ENCODE measurements at places on chromosomes 1 and 21. TPM values are rescaled to one million over a fixed set of nuclear protein-coding genes. Genes with fewer than 3 reads are reported as not detected.

The LCE3E gene
- polyA plus RNA-seq = not detected

The SLC44A3 gene
- polyA plus RNA-seq = 41.7 TPM

The CFAP298 gene
- polyA plus RNA-seq = 53.7 TPM

The CFAP74 gene
- 2.8 TPM for polyA plus RNA-seq

The SASS6 gene
- 13.4 TPM for polyA plus RNA-seq

The SAMSN1 gene
- 1.9 TPM for polyA plus RNA-seq

The LCE6A gene
- not detected for polyA plus RNA-seq

The AGT gene
- 0.58 TPM for polyA plus RNA-seq

The NPPA gene
- polyA plus RNA-seq = 1.5 TPM

The EPHB2 gene
- polyA plus RNA-seq = 15.1 TPM

DNA sequence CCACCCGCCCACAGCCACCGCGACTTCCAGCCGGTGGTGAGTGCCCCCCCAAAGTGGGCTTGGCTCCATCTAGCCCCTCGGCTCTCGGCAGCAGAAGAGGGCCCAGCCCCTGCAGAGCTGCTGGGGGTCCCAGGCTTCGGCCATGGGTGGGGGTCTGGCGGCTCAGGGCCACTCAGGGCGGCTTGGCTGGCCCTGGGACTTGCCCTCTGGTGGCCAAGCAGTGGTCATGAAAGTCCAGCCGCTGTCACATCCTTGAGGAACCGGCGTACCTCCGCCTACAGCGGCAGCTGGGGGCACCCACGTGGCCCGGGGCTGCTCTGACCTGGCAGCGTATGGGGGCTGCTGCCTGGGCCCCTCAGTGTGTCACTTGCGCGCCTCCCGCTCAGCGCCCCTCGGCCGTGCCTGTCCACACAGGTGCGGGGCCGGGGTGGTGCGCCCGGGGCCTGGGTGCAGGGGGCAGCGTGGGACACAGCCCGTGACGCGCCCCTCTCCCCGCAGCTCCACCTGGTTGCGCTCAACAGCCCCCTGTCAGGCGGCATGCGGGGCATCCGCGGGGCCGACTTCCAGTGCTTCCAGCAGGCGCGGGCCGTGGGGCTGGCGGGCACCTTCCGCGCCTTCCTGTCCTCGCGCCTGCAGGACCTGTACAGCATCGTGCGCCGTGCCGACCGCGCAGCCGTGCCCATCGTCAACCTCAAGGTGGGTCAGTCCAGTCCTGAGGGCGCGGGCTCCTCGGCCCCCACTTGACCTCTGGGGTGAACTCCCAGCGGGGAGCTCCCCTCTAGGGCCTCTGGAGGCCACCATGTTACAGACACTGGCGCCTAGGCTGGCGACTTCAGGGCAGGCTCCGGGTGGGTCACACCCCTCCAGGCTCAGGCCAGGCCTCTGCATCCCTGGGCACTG lies 32.4 kb downstream of the SLC19A1 start:
- no peak for DNase-seq

DNA sequence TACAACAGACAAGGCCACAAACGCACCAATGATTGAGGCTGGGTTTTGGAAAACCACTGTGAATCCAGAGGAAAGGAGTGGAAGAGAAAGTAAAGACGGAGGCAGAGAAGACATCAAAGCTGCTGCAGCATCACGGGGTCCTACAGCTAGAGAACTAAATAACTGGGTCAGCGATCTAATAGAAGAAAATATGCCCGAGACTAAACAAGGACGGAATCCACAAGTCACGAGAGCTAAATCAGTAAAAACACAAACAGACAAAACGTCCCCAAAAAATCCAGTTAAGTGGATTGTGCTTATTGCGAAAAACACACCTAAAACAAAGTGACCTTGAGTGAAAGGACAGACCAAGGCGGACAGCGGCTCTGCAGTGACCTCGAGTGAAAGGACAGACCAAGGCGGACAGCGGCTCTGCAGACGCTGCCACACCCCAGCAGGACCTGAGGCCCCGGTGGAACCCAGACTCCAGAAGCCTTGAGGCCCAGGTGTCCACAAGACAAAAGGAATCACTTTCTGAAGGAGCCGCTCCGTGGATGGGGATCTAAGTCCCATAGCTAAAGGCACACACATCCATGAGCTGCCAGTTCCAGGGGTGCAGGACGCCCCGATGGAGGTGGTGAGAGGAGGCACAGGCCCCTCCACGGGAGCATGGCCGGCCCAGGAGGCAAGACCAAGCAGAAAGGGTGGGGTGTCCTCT lies 6.0 kb downstream of the FTCD start:
- DNase-seq = no peak

- DNase-seq = no peak
Measured at GRCh38 chr1:151237678-151238466, 16.7 kb upstream of the PSMD4 start.

DNA sequence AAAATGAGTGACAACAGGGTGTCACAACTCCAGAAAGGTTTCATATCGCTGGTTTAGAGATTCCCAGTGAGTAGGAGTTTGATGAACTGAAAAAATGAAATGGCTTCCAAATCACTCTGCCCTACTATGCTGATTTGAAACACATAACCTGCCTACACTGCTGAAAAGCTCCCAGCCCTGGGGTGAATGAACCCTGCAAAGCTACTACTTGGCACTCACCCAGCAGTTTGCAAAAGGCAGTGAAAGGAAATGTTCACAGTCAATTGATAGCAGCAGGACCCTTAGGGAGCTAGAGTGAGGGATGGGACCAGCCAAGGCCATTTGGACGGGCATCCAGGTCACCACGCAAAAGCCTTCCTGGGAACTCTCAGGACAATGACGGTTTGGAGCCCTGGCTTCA lies 44.4 kb upstream of the SRP9 start:
- DNase-seq = no peak

GRCh38 chr1:175466556-175466955 lies 274.0 kb upstream of the KIAA0040 start:
- no peak for DNase-seq

GRCh38 chr1:40684669-40685068 lies 6.8 kb upstream of the NFYC start:
- no peak for DNase-seq

DNA sequence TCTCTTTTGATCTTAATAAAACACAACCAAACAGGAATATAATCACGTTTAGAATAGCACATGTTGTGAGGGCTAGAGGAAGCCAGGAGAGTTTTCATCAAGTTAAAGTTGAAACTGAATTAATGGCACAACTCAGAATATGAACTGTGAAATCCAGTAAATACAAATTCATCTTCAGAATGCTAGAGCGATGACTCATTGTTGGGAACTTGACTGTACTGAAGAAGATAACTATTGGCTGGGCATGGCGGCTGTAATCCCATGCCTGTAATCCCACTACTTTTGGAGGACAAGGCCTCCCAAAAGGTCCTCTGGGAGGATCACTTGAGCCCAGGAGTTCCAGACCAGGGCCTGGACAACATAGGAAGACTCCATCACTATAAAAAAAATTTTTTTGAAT lies 8.8 kb downstream of the SYF2 start:
- DNase-seq = no peak

DNA sequence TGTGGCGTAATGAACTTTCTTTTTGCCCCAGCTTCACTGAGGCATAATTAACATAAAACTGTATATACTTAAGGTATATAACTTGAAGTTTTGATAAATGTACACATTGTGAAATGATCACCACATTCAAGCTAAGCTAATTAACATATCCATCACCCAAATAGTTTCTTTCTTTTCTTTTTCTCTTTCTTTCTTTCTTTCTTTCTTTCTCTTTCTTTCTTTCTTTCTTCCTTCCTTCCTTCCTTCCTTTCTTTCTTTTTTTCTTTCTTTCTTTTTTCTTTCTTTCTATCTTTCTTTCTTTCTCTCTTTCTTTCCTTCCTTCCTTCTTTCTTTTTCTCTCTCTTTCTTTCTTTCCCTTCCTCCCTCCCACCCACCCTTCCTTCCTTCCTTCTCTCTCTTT lies 62.5 kb downstream of the XCL1 start:
- DNase-seq = no peak

DNA sequence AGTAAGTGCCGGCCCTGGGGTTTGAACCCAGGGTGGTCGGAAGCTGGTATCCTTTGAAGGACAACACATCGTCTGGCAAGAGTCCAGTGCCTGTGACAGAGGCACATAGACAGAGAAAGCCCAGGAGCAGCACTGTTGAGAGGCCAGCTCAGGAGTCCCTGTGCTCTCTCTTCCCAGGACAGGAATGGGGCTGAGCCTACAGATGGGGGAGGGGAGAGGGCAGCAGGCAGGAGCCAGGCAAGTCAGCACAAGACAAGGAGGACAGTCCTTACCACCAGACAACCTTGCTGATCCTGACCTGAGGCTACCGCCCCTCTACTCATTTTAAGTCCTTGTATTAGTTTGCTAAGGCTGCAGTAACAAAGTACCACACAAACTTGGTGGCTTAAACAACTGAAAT lies 27.7 kb upstream of the SYT6 start:
- no peak for DNase-seq

- no peak for DNase-seq
Measured at GRCh38 chr1:81848880-81849682, 48.3 kb downstream of the ADGRL2 start.

DNA sequence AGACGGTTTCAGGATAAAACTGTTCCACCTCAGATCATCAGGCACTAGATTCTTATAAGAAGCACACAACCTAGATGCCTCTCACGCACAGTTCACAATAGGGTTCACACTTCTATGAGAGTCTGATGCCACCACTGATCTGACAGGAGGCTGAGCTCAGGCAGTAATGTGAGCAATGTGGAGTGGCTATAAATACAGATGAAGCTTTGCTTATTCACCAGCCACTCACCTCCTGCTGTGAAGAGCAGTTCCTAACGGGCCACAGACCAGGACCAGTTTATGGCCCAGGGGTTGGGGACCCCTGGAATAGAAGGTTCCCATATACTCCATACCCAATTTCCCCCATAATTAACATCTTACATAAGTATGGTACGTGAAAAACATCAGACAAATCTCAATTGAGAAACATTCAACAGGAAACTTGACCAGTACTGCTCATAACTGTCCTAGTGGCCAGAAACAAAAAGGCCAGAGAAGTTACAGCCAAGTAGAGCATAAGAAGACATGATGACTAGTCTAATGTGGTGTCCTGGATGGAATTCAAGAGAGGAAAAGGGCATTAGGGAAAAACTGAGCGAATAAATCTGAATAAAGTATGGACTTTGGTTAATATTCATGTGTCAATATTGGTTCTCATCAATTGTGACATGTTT lies 24.7 kb upstream of the IGSF5 start:
- DNase-seq = no peak

- peak; percentile 55 for DNase-seq
Measured at GRCh38 chr1:39973503-39974135, 18.7 kb downstream of the MFSD2A start.

- DNase-seq = peak; percentile 17
Measured at GRCh38 chr1:222546548-222547259, 1.2 kb downstream of the HHIPL2 start.

DNA sequence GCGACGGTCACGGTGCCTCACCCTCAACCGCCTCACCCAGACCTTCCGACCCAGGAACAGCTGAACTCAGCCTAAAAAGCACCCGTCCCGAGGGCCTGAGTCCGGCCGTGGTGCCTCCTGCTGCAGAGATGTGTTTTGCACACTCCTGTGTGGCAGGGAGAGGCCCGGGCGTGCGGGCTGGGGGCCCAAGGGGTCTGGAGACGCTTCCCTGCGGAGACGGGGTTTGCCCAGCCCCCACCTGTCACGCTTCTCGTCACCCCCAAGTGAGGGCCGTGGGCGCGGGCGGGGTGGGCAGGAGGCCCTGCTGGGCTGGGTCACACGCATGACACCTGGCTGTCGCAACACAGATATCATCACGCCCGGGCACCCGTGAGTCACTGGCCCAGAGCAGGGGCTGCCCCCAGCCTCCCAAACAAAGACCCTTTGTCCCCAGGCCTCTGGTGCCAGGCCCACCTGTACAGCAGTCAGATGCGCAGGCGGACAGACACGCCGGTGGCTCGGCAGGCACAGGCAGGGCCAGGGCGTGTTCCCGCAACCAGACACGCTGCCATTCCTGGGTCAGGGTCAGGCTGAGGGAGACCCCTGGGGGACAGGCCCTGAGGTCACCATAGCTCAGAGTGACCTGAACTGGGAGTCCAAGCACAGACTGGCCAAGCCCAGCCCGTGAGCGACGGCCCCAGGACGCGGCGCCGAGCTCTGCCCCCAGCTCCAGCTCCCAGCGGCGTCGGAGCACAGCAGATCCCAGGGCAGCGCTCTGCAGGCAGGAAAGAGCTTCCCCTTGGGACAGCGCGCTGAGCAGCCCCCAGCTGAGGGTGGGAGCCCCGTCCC lies 6.1 kb downstream of the B3GALT6 start:
- no peak for DNase-seq

DNA sequence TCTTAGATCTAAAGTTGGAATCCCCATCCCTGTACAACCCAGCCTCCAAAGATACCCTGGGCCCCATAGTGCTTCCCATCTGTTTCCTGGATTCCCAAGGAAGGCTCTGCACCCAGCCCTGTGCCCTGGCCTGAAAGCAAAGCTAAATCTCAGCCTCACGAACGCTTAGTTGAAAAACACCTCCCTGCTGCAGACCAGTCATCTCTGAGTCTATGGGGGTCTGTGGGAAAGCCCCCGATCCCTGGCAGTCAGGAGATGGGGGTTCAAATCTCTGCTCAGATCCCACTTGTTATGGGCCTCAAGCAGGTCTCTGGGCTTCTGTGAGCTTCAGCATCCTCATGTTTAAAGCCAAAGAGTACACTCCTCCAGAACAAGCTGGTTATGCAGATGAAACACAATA lies 210.5 kb upstream of the GRIK3 start:
- no peak for DNase-seq

DNA sequence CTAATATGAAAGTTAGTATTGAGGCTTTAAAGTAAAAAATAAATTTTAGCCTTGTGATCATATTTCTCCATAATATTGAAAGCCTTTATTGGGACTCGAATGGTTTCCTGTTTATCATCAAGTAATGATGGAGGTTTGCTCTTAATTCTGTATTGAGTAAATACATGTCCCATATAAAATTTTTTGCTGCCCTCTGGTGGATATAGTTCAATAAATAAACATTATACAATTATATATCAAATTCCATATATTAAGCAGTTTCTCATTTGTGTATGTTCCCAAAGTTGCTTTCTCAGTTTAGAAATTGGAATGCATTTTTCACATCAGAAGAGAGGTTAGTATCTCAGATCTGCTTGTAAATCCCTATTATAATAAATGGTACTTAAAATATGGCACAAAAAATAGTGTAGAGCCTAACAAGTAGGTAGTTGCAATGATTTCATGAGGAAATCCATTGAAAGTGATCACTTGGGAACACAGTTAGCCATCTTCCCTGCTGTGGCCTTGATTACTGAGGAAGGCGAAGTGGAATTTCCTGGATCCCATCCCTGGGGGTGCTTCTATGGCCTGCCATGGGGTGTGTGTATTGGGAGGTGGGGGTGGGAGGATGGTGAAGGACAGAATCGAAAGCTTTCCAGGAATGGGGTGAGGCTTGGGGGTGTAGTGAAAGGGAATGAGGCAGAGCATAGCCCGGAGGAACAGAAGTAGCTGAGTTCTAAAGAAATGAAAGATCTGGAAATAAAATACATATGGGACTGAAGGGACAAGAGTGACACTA lies 84.1 kb upstream of the C21orf91 start:
- no peak for DNase-seq

- DNase-seq = no peak
Measured at GRCh38 chr1:245298781-245299180, 144.0 kb downstream of the KIF26B start.

- no peak for DNase-seq
Measured at GRCh38 chr1:76871355-76871974, 4.2 kb downstream of the ST6GALNAC5 start.

Measured in right lung (tissue), 10 donors.